ENCODE measurements at places on chromosomes 7 and 10.

DNA sequence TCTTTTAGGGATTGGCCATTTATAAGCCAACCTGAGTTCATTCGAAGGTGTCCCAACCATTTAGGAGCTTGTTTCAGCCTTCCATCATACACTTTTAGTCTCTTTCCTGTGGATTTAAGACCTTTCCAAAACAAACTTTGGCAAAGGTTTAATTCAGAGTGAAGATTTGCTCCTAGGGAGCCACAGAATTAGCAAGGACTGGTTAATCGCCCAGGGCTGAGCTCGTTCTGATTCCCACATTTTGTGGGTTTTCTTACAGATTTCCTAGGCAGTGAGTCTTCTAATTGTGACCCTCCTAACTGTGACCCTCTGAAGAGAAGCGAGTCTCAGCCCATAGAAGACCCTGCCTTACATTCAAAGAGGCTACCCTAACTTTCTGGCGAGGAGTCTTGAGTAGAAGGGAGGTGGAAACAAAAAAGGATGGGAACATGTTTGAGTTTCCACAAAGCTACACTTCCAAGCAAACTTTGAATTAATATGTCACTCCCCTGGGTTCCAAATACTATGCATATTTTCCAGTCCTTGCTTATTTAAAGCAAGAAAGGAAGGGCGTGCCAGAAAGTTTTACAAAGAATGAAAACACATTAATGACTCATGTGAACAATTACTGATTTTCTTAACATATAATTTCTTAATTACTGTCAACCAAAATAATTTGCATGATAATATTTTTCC is 118.3 kb downstream of the ARID5B start:
- DNase-seq: no peak

DNA sequence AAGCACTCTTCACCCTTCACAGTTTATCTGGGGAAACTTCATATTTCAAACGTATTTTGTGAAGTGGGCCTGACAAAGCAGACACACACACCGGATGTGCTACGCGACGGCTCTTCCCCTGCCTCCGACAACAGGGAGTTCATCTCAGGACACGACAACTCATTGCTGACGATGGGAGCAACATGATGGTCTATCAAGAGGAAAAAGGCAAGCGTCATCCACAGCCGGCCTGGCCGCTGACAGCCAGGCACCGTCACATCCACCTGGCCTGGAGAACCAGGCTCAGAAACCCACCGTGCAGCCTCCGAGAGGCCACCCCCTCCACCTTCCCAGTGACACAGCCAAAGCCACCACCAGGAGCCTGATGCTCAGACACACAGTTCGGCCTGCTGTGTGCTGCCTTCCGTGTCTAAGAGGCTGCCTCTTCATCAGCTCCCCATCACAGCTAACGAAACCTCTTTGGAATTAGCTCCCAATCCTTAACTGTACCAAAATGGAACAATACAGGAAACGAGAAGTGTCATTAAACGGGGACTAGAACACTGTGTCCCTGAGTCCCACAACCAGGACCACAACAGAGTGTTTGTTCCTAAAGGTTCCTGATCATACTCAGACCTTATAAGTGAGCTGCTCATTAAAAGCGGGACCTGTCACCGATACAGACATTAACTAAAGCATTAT is 76.7 kb downstream of the SFMBT2 start:
- no peak for DNase-seq

DNA sequence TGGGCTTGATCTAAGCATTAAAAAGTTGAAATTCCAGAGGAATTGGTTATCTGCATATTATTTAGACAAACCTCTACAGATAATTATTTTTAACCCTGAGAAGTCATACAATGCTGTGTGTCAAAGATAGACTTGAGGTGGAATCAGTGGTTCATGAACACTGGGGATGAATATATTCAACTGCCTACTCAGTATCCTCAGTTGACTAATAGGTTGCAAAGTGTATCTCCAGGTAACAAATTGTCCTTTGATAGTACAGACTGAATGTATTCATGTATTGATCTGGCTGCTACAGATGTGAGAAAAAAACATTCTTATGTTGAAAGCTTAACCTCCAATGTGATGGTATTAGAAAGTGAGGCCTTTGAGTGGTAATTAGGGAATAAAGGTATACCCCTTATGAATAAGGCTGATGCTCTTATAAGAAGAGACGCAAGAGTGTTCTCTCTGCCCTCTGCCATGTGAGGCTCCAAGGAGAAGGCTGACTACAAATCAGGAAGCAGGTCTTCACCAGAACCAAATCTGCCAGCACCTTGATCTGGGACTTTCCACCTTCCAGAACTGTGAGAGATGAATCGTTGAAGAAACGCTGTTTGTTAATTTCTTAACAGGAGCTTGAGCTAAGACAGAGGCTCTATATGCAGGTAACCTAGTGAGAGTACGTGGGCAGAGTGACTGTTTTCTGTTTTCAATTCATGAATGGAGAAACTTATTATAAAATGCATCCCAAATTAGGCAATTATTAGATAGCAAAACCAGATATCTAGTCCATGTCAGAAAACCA is 7.5 kb downstream of the MRPL32 start:
- DNase-seq: no peak

- no peak for DNase-seq
Observed at GRCh38 chr7:70614237-70615045, 517.5 kb upstream of the GALNT17 start.

- no peak for DNase-seq
Observed at GRCh38 chr10:101559596-101560297, 28.3 kb downstream of the POLL start.

- DNase-seq: no peak
Observed at GRCh38 chr10:92850185-92850584, 1.9 kb downstream of the EXOC6 start.

GRCh38 chr10:101762736-101763135 is 13.2 kb downstream of the FGF8 start:
- no peak for DNase-seq

DNA sequence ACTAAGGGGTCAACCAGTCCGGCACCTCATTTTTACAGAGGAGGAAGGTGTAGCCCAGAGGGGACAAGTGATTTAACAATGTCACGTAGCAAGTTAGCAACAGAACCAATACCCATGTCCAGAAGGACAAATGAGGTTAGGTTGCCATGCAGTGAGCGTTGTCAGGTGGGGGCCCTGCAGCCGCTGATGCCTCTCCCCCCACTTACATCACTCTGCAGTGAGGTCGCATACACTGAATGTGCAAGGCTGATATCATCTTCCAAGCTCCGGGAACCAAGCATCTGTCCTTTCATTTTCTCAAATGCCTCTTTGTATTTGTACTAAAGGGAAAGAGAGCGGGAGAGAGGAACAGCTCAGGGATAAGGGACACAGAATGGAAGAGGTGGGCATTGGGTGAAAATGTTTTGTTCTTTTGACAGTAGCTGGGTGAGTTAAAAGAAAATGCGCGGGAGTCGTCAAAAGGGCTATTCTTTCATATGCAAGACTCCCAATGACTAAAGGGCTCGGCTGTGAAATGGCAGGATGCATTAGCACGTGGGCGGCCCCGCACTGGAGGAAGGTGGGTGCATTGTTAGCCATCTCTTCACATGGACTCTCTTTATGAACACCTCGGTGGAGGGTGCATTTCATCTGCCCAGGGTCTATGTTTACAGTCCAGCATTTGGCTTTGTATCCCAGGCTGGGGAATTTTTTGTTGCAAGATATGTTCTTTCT is 49.7 kb downstream of the NRAP start:
- DNase-seq: no peak

- no peak for DNase-seq
Observed at GRCh38 chr7:134928554-134928953, 57.8 kb upstream of the AGBL3 start.

GRCh38 chr7:29853789-29854188 is 47.5 kb downstream of the WIPF3 start:
- no peak for DNase-seq

- DNase-seq: no peak
Observed at GRCh38 chr7:6175645-6176044, 96.8 kb downstream of the CYTH3 start.

DNA sequence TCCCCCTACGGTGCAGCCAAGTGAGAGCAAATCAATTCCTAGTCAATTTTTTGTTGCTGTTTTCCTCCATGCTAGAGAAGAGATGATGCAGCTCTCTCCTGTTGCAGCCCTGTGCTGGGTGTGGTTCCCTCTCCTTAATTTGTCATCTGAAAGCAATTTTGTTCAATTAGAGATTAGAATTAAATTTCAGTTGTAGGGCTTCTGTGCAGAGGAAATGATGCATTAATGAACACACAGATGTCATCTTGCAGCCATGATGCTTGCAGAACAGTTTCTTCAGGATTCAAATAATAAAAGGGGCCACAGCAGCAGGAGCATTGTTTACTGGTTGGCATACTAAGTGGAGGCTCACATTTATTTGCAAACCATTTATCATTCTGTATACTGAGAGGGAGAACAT is 266.0 kb downstream of the AUTS2 start:
- DNase-seq: no peak

DNA sequence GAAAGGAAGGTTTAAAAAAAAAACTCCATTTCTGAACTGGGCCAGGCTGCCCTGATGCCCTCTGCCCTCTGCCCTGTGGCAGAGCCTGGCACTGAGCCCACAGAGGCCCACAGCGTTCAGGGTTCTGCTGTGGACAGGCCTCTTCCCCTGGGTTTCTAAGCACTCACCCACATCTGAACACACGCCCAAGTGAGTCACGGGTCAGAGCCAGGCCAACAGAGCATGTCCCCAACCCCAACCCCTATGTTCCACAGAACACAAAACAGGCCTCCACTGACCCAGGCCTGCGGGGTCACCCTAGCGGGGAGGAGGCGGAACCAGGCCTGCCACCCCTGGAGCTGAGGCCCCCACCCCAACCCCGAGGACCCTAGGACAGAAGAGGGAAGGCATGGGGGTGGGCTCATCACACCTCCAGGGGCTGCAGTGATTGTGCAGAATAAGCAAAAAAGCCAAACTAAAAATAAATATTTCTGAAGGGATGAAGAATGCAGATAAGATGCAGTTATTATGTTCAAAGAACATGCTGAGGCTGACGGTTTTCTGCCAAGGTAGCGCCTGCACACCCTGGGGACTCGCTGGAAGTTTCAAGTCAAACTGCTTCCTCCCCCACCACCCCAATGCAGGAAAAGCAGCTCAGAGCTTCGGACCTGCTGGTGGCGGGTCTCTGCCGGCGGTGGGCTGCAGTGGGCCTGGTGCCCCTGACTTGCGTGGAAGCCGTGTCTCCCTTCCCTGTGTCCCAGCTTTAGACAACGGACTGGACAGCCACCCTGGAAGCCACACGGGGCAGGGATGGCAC is 5.4 kb downstream of the WDR86 start:
- DNase-seq: no peak

DNA sequence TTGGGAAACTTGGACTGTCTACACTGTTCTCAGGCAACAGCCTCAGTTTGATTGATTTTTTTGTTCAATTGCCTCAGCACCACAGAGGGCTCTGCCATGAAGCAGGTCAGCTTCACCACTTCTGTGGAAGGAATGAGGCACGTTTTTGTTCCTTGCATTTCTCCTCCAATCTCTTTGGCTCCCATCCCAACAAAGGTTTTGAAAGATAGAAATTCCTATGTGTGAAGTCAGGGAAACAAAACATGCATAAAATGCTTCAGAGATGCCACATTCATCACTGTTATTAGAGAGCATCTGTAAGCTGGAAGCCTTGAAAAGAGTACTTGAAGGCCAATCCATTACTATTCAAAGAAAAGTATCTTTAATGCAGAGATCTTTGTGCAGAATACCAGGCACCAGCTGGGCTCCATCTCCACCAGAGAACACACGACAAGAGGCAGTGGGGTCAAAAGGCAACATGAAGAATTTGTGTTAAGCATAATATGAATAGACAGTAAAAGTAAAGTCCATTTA is 249.1 kb upstream of the LYZL1 start:
- peak; percentile 93 for DNase-seq

GRCh38 chr10:83713423-83713822 is 425.9 kb upstream of the GHITM start:
- no peak for DNase-seq

DNA sequence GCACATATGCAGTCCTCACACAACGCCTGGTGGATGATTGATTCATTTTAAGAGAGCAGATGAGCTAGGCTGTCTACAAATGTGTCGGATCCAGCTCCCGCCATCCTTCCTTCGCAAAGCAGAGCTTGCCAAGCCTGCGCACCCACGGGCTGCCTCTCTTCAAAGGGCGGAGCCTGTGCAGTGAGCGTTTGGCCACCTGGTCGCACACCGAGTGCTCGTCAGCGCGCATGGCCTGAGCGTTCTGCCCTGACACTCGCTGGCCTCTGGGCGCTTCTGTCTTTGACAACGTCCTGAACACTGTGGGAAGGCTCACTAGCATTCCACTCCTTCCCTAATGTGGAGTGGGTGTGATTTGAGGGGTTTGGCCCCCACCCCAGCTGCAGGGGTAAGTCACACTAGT is 47.1 kb upstream of the TMEM72 start:
- DNase-seq: no peak

GRCh38 chr10:24645784-24646183 is 77.9 kb downstream of the ARHGAP21 start:
- no peak for DNase-seq

DNA sequence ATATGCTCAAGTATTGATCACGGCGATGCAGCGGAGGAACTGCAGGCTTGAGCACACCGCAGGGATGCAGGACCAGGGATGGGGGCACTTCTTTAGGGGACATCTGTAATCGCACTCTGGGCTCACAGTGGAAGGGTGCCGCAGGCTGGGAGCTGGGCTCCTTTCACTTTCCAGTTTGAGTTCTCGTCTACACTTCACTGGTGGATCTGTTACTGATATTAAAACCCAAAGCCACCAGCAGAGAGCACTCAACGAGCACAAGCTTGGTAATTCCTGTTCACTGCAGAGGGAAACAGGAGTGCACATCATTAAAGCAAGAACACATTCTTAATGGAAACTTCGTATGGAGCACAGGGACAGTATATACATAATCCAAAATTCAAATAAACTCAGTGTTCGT is 91.3 kb downstream of the PARD3 start:
- DNase-seq: no peak

DNA sequence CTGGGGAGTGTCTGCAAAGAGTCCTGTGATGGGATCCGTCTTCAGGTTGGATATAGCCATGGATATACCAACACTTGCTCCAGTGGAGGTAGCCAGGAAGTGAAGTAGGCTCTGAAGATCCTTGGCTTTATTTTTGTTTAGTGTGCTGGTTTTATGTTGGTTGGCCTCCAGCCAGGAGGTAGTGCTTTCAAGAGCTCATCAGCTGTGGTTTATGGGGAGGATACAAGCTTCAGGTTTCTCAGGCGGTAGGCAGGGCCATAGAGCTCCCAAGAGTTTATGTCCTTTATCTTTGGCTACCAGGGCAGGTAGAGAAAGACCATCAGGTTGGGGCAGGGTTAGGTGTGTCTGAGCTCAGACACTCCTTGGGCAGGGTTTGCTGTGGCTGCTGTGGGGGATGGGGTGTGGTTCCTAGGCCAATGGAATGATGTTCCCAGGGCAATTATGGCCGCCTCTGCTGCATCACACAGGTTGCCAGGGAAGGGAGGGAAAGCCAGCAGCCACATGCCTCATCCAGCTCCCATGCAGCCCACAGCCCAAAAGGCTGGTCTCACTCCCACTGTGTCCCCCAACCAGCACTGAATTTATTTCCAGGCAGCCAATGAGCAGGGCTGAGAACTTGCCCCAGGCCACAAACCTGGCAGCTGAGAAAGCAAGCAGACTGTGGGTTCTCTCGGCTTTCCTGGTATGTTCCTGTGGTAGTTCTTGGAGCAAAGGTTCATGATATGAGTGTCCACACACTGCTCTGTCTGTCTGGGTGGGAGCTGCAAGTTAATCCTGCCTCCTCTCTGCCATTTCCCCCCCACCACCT is 67.0 kb upstream of the PRLHR start:
- DNase-seq: no peak

Measured in fibroblast of skin of left biceps (primary cell).